Fibroblast of skin of left biceps (primary cell): ENCODE measurements at places on chromosomes 4 and X.
A peak's percentile ranks its signal among the peaks of the same experiment; 100 is the strongest.

- DNase-seq, result no peak
These were observed 254.4 kb upstream of the BOD1L1 start for GRCh38 chr4:13881892-13882291.

- DNase-seq, result no peak
These were observed 128.2 kb downstream of the CPEB2 start for GRCh38 chr4:15130441-15130840.

DNA sequence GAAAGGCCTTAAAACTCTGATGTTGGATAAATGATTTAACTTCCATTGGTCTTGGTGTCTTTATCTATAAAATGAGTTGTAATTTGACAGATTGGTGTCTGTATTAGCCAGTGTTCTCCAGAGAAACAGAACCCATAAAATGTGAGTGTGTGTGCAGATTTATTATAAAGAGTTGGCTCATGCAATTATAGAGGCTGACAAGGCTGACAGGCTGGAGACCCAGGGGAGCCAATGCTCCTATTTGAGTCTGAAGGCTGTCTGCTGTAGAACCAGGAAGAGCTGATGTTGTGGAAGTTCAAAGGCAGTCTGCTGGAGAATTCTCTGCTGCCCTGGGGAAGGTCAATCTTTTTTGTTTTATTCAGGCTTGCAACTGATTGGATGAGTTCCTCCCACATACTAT is 131.7 kb downstream of the SLC4A4 start:
- no peak for DNase-seq

DNA sequence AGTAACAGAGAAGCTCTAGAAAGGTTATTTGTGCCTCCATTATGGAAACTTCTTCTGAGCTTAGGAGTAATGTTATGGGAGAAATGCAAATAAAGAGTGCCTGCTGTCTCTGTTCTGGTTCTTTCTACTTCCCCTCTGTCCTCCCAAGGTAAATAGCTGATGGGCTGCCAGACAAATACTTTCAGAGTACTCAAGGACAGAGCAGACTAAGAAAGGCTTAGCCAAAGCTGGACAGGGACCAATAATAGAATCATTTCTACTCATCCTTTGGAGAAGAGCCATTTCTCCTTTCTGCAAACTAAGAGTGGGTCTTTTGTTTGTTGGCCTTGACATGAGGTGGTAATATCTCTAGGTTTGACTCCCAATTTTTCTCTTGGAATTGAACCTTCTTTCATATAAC is 136.1 kb downstream of the MID1IP1 start:
- no peak for DNase-seq

GRCh38 chrX:2647627-2648026 is 43.5 kb upstream of the CD99 start:
- DNase-seq, result no peak

- no peak for DNase-seq
These were observed 69.7 kb upstream of the EGFL6 start for GRCh38 chrX:13499736-13500135.

GRCh38 chrX:331151-331824 is 12.7 kb upstream of the GTPBP6 start:
- no peak for DNase-seq

DNA sequence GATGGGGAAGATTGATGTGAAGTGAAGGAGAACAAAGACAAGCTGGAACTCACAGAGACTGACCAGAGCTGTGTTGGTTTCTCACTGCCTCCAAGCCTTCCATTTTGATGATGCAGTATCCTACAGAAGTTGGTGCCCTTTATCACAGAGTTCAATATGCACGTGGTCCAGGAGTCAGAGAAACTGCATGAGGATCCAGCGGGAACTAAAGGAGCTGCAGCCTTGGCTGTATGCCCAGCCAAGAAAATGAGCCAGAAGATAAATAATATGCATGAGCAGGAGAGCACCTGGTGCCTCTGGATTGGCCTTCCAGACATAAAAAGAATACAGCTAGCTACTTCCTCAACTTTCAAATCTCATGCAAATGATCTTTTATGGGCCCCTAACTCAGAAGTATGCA is 44.3 kb upstream of the DCLK2 start:
- no peak for DNase-seq

DNA sequence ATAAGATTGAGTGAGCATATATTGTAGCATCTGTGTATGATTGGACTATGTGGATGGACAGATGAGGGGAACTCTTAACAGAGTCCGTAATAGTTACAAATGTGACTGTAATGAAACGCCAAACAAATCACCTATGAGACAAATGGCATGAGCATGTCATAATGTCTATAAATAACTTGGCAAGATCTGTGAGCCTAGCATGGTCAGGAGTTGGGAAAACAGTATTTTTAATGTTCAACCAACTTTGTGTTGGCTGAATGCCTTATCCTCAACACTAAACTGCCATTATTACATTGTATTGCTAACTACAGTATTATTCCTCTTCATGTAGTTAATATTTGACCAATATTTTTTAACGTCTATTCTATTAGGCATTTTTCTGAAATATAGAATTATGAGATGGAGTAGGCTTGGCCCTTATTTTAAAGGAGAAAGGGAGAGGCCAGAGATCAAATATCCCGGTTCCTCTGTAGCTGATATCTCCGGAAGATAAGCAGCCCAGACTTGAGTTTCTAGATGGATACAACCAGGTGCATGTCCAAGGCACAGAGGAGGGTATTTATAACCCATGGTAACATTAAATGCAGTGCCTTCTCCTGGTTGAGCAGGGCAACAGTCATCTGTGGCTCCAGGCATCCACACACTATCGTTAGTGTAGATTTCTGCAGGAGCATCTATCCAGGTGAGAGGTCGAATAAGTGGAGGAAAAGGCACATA is 32.7 kb downstream of the PF4 start:
- no peak for DNase-seq

DNA sequence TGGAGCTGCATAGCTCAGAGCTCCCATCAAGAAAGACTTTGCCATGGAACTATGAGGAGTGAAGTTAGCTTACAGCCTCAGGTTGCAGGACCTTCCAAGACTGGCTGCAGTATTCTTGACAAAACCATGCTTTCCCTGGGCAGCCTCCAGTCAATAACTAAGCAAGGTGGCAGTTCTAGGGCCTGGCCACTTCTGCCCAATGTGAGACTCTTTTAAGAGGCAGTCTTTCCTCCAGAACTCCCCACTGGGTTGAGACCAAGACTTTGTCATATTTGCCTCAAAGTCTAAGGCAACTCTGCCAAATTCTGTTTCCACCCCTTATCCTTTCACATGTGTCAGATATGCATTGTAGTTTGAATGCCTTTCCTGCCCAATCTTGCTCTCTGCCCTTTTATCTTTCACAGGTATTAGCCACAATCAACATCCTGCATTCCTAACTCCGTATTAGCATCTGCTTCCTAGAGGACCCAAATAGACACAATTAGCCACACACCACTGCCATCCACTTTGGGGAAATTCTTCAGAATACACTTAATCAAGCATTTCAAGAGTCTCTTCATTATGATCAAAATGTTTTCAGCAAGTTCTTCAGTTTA is 17.7 kb upstream of the SLC25A43 start:
- DNase-seq, result no peak

DNA sequence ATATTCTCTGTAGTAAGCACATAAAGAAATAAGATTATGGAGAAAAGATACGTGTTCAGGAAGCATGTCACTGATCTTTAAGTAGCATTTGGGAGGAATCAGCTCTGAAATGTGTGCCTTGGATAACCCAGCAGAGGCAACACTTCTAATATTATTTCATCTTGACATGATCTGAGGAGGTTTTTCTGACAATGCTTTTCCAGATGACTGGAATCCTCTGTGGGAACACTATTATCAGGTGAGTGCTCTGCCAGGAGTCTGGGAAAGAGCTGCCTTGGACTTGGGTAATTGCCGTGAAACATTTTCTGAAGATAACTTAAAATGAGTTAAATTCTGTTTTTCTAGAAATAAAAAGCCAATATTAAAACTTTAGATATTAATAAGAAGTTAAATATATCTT is 78.2 kb upstream of the QRFPR start:
- no peak for DNase-seq

DNA sequence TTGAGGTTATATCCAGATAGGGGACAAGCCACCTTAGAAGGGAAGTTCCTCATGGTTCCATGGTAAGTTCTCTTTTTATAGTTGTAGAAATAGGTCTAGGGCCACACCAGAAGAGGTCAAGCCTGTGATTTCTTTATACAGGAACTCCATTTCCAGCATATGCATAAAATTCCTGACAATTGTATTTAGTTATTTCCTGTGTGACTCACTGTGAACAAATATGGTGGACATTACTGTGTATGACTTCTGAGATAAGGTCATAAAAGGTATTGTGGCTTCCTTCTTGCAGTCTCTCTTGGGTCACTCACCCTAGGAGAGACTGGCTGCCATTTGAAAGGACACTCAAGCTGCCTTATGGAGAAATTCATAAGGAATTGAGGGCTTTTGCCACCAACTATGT is 2.2 kb upstream of the C4orf36 start:
- no peak for DNase-seq

DNA sequence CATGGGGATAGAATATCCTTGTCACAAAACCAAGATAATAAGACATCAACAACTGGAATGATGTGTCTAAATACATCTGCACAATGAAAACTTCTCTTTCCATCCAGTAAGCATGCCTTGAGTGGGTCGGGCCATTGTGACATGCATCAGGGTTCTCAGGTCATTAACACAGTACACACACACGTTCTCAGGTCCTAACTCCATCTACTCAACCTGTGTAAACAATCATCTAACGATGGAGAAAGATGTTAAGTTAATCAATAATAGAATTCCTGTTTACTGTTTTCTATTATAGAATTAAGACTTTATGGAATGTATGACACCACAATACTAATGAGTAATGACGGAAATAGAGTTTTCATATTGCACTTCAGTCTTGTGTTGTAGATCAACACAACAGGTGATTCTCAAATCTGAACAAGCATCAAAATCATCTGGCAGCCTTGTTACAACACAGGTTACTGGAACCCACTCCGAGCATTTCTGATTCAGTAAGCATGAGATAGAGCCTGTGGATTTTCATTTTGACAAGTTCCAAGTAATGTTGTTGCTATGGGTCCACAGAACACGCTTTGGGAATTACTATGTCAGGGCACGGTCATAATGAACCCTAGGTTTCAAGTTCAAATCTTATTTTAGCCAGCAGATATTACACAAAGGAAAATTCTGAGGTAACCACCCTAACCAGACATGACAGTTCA is 315.8 kb upstream of the TEX13C start:
- DNase-seq, result no peak

DNA sequence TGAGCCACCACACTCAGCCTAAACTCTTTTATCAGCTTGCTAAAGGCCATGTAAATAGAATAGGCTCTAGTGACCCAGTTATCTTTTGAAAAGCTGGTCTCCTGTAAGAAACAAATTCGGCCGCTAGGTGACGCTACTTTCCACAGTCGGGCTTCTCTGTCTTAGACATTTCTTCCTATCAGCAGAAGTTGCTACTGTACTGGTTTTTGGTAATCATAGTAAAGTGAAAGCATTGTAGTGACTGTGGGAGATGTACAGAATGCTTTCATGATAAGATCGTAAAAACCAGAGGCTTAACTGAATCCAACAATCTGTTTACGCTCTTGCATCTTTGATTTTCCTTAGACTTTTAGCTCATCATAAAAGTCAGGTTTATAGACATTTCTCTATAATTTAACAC is 82.6 kb downstream of the GK start:
- peak; percentile 10 for DNase-seq
